ENCODE measurements at places on chromosomes 4 and X. TPM values are rescaled to one million over a fixed set of nuclear protein-coding genes. Genes with fewer than 3 reads are reported as not detected.

DNA sequence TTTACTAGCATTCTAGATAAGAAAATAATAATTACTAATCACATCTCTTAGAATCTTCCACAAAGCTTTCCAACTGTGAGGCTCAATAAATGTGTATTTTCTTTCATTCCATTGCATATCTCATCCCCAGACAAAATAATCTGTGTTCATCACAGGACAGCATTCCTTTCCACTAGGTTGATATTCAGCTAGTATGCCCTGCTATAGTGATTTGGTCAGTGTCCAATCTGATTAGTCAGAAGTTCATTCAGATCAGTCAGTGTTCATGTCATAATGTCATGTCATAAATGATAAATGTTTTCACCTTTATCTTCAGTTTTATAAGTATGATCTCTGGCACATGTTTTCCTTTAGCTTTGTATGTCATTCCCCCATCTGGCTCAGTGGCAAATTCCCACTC is 611.4 kb downstream of the KCTD8 start:
- H3K27me3 ChIP-seq: no peaks in the 10 kb centered on the region
- no peaks in the 10 kb centered on the region for H3K4me1 ChIP-seq
- DNase-seq: no peak
- H3K27ac ChIP-seq: no peak overlapping the region
- no peaks in the 10 kb centered on the region for H3K36me3 ChIP-seq
- no peak overlapping the region for H3K4me3 ChIP-seq

DNA sequence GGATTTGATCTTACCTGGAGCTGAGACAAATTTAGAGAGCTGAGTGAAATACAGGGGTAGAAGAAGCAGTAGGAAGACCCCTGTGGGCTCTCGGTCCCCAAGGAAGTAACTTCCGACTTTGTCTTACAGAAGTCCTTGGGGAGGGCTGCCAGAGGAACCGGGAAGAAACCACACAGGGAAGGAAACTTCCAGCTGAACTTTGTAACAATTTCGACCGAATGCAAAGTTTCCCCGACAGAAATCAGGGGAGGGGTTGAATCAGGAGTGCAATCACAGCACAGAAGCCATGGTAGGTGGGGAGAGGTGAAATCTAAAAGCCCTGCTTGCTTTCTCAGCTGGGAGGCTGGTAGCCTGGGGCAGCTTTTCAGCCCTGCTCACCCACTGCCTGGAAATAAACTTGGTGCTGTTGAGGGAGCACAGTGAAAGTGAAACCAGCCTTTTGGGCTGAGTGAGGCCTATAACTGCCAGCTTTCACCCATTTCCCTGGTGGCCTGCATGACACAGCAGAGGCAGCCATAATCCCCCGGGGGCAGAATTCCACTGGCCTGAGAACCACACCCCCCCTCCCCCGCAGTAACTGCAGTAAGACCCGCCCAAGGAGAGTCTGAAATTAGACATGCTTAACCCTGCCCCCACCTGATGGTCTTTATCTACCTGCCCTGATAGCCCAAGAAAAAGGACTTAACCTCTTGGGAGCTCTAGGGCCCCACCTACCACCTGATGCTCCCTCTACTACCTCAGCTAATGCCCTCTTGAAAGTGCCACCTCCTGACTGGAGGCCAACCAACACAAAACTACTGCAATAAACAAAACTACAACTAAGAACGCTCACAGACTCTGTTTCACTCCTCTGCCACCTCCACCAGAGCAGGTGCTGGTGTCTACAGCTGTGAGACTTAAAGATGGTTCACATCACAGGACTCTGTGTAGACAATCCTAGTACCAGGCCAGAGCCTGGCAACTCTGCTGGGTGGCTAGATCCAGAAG is 248.2 kb downstream of the PARM1 start:
- peaks cover 3% of the 10 kb centered on the region for H3K4me1 ChIP-seq
- no peak overlapping the region for H3K4me3 ChIP-seq
- H3K27ac ChIP-seq: no peak overlapping the region

- DNase-seq: no peak
- no peak overlapping the region for H3K27ac ChIP-seq
- peak overlapping the region; percentile 100 for H3K4me3 ChIP-seq
- peaks cover 5% of the 10 kb centered on the region for H3K4me1 ChIP-seq
These were observed 1.1 kb upstream of the IRF2 start for GRCh38 chr4:184475498-184475897.

Gene AKAP4
- not detected for total RNA-seq

DNA sequence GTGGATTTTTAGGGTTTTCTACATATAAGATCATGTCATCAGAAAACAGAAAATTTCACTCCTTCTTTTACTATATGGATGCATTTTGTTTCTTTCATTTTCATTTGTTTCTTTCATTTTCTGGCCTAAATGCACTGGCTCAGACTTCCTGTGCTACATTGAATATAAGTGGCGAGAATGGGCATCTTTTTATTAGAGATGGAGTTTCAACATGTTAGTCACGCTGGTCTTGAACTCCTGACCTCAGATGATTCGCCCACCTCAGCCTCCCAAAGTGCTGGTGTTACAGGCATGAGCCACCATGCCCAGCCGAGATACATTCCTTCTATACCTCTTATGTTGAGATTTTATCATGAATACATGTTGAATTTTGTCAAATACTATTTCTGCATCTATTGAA is 61.8 kb downstream of the BRWD3 start:
- no peaks in the 10 kb centered on the region for H3K4me1 ChIP-seq
- no peak overlapping the region for H3K27ac ChIP-seq
- no peak for DNase-seq

GRCh38 chrX:46125111-46125510 is 420.1 kb downstream of the ZNF674 start:
- no peak overlapping the region for H3K4me3 ChIP-seq
- H3K27ac ChIP-seq: no peak overlapping the region
- no peaks in the 10 kb centered on the region for H3K4me1 ChIP-seq
- H3K27me3 ChIP-seq: no peaks in the 10 kb centered on the region

Gene ASMT
- total RNA-seq: not detected

Gene SATL1
- 0.21 TPM for total RNA-seq

Data from endodermal cell (in vitro differentiated cells).